ENCODE measurements at places on chromosomes 11 and 22.

- DNase-seq: no peak
Measured at GRCh38 chr11:71129624-71130023, 122.8 kb downstream of the SHANK2 start.

DNA sequence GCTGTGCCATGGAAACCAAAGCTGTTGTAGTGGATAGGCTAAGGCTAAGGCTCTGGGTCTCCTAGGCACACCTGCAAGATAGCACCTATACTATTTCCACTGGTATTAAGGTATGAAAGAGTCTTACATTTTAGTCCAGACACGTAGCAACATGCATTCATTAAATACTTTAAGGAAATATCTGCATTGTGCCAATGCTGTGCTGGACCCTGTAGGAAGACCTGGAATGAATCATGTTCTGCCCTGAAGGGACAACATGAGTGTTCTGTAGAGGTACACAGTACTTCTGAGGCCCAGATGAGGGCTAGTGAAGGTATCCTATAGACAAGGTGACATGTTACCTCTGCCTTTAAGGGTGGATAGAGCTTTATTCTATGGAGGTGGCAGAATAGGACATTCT, 35.2 kb upstream of the RRM1 start:
- DNase-seq: no peak

GRCh38 chr11:119934866-119935265, 203.0 kb downstream of the TRIM29 start:
- DNase-seq: no peak

DNA sequence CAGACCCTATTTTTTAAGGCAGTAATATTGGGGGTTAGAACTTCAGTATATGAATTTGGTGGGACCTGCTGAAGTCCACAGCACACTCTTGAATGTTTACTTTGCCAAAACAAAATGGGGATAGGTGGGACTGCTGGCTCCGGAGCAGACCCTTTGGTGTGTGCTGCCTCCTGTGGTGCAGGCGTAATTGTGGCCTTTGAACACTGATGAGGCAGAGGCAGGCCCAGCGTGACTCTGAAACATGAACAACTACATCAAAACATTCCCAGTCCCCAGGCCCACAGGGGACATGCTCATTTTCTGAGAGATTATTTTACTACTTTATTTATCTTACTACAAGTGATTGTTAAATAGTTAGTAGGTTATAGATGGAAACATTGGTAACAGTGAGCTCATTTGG, 225.0 kb upstream of the TBCEL start:
- DNase-seq: no peak

GRCh38 chr22:45204241-45204640, 36.5 kb downstream of the KIAA0930 start:
- DNase-seq: no peak

GRCh38 chr11:35554491-35555437, 29.3 kb upstream of the PAMR1 start:
- no peak for DNase-seq

DNA sequence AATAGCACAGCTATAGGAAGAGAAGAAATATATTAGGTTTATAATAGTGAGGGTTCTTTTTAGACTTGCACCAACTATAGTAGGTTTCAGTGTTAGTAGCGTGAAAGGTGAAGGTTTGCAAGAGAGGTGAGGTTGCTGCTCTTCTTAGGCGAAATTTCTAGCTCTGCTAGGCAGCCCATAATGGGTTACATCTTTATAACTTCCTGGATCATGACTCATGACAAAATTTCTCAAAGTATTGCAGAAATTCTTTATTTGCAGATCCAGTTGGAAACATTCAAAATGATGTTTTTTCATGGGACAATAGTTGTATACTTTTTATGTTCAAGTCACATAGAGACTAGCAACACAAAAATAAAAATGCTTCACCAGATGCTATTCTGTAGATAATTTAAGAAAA, 260.0 kb downstream of the SOX6 start:
- DNase-seq: no peak

- no peak for DNase-seq
Measured at GRCh38 chr11:19970944-19971343, 189.3 kb downstream of the DBX1 start.

DNA sequence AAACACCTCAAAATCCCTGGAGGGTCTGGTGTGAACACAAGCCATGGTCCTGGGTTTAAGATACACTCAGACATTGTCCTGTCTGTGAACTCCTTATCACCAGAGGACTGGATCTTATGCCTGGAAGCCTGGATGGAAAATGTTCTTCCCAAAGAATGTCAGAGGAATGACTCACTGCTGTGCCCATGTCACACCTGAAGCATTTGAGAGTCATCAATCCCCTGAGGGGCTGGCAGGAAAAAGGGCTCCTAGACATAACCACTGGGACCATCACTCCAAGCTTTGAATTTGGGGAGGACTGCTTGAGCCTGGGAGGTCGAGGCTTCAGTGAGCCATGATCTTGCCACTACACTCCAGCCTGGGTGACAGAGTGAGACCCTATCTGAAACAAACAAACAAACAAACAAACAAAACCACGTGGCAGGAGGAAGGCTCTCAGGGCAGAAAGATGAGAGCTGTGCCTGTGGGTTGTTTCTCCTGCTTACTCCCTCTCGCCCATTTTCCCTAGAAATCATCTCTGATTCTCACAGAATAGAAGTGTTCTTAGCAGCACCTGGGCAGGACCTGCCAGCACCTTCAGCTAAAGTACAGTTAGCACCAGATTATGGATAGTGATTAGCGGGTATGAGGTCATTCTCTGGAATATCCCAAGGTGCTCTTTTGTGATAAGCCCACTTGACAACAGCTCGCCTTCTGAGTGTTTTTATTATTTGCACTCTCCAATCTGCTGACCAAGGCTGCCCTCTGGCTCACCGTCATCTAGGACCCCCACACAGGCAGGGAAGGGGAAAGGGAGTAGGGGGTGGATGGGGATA, 11.9 kb upstream of the PRG2 start:
- DNase-seq: no peak

DNA sequence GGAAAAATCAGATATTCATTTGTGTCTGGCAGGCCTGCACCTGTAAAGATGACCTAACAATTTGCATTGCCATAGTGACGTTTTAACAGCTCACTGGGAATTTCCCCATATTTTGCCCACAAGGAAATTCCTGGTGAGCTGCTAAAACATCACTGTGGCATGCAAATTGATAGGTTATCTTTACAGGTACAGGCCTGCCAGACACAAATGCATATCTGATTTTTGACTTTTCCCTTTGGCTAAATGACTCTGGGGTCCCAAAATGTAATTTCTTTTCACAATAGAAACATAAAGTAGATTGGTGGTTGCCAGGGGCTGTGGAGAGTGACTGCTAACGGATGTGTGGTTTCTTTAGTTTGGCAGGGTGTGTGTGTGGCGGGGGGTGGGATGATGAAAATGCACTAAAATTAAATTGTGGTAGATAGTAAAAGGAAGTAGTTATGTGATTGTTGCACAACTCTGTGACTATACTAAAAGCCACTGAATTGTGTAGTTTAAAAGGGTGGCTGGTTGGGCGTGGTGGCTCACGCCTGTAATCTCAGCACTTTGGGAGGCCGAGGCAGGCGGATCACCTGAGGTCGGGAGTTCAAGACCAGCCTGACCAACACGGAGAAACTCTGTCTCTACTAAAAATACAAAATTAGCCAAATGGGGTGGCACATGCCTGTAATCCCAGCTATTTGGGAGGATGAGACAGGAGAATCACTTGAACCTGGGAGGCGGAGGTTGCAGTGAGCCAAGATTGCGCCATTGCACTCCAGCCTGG, 18.5 kb upstream of the FEZ1 start:
- peak; percentile 97 for DNase-seq

DNA sequence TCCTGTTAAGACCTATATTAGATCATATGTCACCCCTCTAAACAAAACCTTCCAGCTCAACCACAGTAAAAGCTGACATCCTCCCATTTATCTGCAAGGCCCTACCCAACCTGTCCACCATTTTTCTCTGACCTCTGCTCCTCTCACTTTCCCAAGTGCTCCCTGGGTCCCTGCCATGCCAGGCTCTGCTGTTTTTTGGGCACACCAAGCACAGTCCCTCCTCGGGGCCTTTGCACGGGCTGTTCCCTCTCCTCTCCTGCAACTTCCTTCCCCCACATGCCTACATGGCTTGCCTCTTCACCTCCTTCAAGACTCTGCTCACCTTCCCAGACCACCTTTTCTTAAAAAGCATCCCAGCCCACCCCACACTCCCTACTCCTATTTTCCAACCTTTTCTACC, 9.8 kb downstream of the TST start:
- DNase-seq: no peak

- DNase-seq: no peak
Measured at GRCh38 chr22:29690476-29690875, 29.3 kb upstream of the CABP7 start.

DNA sequence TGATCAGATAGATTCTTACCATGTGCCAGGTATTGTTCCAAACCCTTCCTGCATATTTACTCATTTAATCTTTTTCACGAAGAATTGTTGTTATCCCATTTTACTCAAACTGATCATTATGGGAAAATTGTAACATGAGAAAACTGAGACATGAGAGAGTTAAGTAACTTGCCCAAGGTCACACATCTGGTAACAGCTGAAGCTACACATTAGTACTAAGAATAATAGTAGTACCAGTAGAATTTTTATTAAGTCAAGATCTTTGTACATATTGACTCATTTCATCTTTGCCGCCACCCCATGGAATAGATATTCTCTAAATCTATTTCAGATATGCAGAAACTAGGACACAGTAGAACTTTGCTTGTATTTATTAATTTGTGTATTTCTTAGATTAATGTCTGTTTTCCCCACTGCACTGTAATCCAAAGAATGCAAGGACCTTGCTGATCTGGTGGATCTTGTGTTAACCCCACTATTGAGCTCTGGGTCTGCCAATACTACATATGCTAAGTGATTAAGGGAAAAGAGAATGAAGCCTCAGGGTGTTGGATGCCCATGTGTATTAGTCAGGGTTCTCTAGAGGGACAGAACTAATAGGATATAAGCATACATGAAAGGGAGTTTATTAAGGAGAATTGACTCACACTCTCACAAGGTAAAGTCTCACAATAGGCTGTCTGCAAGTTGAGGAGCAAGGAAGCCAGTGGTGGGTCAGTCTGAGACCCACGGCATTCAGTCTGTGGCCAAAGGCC, 72.8 kb downstream of the PARVA start:
- no peak for DNase-seq

DNA sequence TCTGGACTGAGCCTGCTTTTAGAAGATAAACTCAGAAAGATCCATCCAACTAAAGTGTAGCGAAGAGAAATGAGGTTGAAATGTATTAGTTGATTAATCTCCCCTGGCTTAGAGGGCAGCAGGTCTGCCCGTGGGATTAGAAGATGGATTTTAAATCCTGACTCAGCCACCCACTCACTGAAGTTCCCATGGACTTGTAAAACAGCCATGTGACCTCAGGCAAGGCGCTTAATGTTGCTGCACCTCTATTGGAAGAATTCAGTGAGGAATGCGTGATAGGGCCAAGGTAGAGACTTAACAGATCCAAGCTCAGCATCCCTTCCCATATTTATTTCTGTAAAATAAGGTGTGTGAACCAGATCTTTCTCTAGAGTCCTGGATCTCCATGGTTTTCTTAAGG, 45.1 kb upstream of the ELF5 start:
- DNase-seq: no peak

GRCh38 chr11:102302241-102302640, 15.0 kb upstream of the BIRC3 start:
- DNase-seq: no peak

GRCh38 chr22:36386900-36387708, 663 bp downstream of the MYH9 start:
- DNase-seq: peak; percentile 80

DNA sequence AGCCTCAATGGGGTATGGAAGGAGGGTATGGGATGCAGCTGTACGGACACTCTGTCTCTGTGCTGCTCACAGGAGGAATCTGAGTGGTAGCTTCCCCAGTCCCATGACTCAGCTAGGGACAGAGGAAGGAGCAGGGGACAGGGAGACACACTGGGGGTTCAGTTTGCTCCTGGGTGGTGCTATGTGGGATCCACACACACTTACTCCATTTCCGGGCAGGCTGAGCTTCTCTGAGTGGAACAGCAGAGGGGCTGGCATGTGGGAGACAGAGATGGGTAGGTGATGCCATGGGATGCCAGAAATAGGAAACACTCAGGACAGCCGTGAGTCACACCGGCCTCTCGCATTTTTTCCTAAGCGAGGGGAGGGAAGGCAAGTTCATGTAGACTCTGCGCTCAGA, 59.2 kb upstream of the KIRREL3 start:
- DNase-seq: no peak

GRCh38 chr11:77993902-77994301, 566 bp downstream of the INTS4 start:
- no peak for DNase-seq

GRCh38 chr11:17012712-17013547, 1.3 kb downstream of the PLEKHA7 start:
- DNase-seq: no peak

GRCh38 chr11:95429376-95429907, 198.4 kb upstream of the SESN3 start:
- DNase-seq: no peak

- DNase-seq: no peak
Measured at GRCh38 chr11:41003339-41004282, 455.8 kb downstream of the LRRC4C start.

- no peak for DNase-seq
Measured at GRCh38 chr22:31162015-31162765, 2.2 kb downstream of the RNF185 start.

DNA sequence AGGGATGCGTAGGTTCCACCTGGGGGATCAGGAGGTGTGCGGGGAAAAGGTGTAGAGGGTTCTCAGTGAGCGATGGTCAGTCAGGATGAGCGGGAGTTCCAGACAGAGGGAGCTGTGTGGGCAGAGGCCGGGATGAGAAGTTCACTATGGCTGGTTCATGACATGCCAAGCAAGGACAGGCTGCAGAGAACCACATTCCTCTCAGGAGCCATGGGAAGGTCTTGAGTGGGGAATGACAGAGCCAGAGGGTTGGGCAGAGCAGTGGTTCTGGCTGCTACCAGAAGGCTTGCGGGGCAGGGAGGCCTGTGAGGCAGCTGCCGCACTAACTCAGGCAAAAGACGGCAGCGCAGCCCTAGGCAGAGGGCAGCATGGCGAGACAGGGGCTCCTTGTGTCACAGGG, 66.1 kb downstream of the SCUBE1 start:
- DNase-seq: no peak

DNA sequence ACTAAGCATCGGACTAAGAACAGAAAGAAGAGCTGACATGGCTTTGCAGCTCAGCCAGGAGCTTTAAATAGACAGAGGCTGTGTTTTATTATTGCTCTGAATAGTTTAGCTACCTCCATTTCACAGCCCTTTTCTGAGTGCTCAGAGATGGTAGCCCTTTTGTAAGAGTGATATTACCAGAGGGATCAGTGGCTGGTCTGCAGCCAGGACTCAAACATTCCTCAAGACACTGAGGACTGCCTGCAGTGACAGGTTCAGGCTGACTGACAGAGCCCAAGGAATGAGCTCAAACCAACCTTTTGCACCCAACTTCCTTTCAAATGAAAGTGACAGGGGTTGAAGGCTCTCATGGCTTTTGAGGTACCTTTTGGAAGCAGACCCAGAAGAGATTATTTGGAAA, 189.0 kb downstream of the DDX10 start:
- no peak for DNase-seq

GRCh38 chr11:88169471-88169870, 5.8 kb downstream of the RAB38 start:
- DNase-seq: no peak
